Osteocyte (in vitro differentiated cells): ENCODE measurements at places on chromosomes 16 and 17. TPM values are rescaled to one million over a fixed set of nuclear protein-coding genes. Genes with fewer than 3 reads are reported as not detected.

DNA sequence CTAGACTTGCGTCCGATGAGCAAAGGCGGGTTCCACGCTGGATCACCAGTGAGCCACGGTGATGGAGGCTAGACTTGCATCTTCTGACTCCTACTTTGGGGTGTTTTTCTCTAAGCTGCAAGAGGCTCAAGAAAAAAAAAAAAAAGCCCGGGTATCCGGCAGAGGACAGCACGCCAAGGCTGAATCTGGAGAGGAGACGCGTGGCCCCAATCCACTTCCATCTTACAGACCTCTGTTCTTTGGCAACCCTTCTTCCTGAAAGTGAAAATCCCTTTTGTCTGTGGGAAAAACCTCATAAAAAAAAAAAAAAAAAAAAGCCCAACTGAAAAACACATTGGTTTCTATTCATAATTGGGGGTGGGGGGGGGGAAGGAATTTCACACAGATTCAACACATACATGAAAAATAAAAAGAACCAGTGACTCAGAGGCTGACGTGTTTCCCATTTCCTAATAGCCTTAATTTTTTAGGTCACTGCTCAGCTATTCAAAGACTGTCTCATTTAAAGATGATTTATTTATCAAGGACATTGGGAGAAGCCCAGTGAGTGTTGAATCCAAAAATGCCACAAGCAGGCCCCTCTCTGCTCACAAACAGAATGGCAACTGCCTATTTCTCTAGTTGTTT is 258.3 kb downstream of the FOXL1 start:
- H3K27ac ChIP-seq: peak overlapping the region; percentile 53
- H3K4me3 ChIP-seq: no peak overlapping the region
- DNase-seq: no peak
- peaks cover 29% of the 10 kb centered on the region for H3K4me1 ChIP-seq
- no peaks in the 10 kb centered on the region for H3K27me3 ChIP-seq

GRCh38 chr17:19755821-19756510 is 7.9 kb upstream of the ALDH3A1 start:
- H3K36me3 ChIP-seq: no peaks in the 10 kb centered on the region
- no peak overlapping the region for H3K4me3 ChIP-seq
- no peaks in the 10 kb centered on the region for H3K27me3 ChIP-seq
- peaks cover 25% of the 10 kb centered on the region for H3K4me1 ChIP-seq
- no peak for DNase-seq

GRCh38 chr16:88846088-88846487 is 10.7 kb downstream of the GALNS start:
- no peaks in the 10 kb centered on the region for H3K27me3 ChIP-seq
- no peak overlapping the region for H3K27ac ChIP-seq
- H3K4me3 ChIP-seq: no peak overlapping the region
- no peaks in the 10 kb centered on the region for H3K4me1 ChIP-seq

DNA sequence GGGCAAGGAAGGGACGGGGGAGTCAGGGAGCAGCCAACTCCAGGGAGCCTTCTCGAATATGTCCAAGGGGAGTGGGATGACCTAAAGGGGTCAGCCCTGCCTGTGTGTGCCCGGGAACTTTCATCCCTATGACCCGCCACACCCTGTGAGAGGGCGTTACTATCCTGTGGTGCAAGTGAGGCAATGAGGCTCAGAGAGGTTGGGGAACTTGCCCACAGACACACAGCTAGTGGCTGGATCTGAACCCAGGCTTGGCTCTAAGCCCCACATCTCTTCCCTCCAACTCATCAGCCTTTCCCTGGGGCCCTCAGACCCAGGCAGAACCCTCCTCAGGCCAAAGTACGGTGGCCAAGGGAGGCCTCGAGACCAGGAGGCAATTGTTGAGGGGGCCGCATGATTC is 23.2 kb downstream of the JUP start:
- no peaks in the 10 kb centered on the region for H3K4me1 ChIP-seq
- DNase-seq: no peak
- H3K27me3 ChIP-seq: no peaks in the 10 kb centered on the region
- no peak overlapping the region for H3K27ac ChIP-seq
- no peak overlapping the region for H3K4me3 ChIP-seq
- peaks cover 54% of the 10 kb centered on the region for H3K36me3 ChIP-seq

- peaks cover 46% of the 10 kb centered on the region for H3K4me1 ChIP-seq
- H3K36me3 ChIP-seq: peaks cover 8% of the 10 kb centered on the region
- no peak overlapping the region for H3K4me3 ChIP-seq
- no peak overlapping the region for H3K27ac ChIP-seq
- no peaks in the 10 kb centered on the region for H3K27me3 ChIP-seq
These were observed 26.0 kb downstream of the DCUN1D3 start for GRCh38 chr16:20874088-20874581.

- H3K36me3 ChIP-seq: no peaks in the 10 kb centered on the region
- no peak overlapping the region for H3K4me3 ChIP-seq
- no peak for DNase-seq
- no peaks in the 10 kb centered on the region for H3K4me1 ChIP-seq
- H3K27ac ChIP-seq: no peak overlapping the region
- peaks cover 18% of the 10 kb centered on the region for H3K27me3 ChIP-seq
These were observed 11.6 kb upstream of the SEPHS2 start for GRCh38 chr16:30457256-30457655.

The SLC35G6 gene
- total RNA-seq: not detected in 2 replicates

- H3K27ac ChIP-seq: no peak overlapping the region
- H3K36me3 ChIP-seq: no peaks in the 10 kb centered on the region
- H3K4me1 ChIP-seq: no peaks in the 10 kb centered on the region
- DNase-seq: no peak
- no peaks in the 10 kb centered on the region for H3K27me3 ChIP-seq
- no peak overlapping the region for H3K4me3 ChIP-seq
These were observed 234.5 kb upstream of the MYOCD start for GRCh38 chr17:12431188-12431587.

- no peak for DNase-seq
- H3K4me1 ChIP-seq: peaks cover 11% of the 10 kb centered on the region
- no peaks in the 10 kb centered on the region for H3K36me3 ChIP-seq
- H3K27me3 ChIP-seq: peaks cover 9% of the 10 kb centered on the region
- H3K27ac ChIP-seq: no peak overlapping the region
- H3K4me3 ChIP-seq: no peak overlapping the region
These were observed 13.5 kb downstream of the CRYM start for GRCh38 chr16:21264571-21265036.

GRCh38 chr16:86576591-86577313 is 1.6 kb upstream of the FOXL1 start:
- H3K4me1 ChIP-seq: peaks cover 92% of the 10 kb centered on the region
- peak overlapping the region; percentile 100 for H3K27ac ChIP-seq

- H3K27ac ChIP-seq: no peak overlapping the region
- H3K36me3 ChIP-seq: no peaks in the 10 kb centered on the region
- DNase-seq: no peak
These were observed 107.3 kb downstream of the CMIP start for GRCh38 chr16:81551821-81552304.

DNA sequence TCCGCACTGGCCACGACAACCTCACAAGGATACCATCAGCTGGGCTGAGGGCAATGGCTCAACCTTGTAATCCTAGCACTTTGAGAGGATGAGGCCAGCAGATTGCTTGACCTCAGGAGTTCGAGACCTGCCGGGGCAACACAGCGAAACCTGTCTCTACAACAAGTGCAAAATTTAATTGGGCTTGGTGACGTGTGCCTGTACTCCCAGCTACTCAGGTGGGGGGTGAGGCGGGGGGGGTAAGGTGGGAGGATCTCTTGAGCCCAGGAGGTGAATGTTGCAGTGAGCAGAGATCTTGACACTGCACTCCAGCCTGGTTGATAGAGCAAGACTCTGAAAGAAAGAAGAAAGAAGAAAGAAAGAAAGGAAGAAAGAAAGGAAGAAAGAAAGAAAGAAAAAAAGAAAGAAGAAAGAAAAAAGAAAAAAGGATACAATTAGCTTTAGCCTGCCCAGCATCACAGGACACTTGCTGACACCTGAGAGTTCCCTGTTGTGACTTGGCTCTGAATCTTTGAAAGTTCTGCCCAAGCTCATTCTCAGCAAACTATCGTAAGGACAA is 5.2 kb upstream of the MT1E start:
- H3K4me1 ChIP-seq: peaks cover 18% of the 10 kb centered on the region
- no peak overlapping the region for H3K27ac ChIP-seq
- H3K4me3 ChIP-seq: no peak overlapping the region
- DNase-seq: no peak
- H3K36me3 ChIP-seq: no peaks in the 10 kb centered on the region

DNA sequence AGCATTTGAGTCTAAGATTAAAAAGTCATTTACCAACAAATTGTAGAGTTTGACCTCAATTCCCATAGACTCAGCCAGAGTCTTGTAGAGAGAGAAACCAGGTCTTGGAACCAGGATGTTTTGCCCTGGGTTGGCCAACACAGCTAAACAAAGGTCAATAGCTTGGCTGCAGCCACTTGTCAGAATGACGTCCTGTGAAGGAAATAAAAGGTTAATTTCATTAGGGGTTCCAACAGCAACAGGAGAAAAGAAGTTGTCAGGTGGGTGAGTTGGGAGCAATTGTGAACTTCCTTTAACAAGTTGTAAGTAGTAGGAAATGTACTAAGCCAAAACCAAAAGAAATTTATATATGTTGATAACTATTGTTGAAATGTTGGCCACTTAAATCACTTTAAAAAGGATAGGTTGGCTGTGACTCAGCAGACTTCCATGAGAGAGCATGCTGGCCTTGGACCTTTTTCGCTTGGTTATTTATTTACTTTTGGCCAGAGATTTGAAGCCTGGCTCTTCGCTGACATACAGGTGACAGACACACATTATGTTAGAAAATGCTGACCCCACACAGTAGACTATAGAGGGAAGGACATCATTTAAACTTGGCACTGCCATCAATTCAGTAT is 4.3 kb downstream of the TAT start:
- peaks cover 59% of the 10 kb centered on the region for H3K27me3 ChIP-seq
- no peak overlapping the region for H3K27ac ChIP-seq

The TOB1 gene
- 34.2 and 40.1 TPM in 2 replicates for total RNA-seq

DNA sequence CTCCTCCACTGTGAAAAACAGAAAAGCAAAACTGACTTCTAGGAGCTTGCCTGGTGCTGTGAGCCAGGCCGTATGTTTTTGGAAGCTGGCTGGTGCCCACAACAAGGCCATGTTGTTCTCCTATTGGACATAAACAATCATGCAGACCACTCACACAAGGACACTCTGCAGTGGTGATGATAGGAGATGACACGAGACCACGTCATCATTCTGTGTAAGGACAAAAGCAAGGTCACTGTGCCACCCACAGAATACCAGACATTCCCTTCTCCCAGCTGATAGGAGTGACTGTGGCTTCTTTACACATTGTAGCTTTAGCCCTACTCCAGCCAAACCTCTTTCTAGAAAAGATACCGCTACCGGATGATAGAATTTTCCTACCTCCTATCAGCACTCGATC is 47.7 kb upstream of the LCMT1 start:
- no peaks in the 10 kb centered on the region for H3K36me3 ChIP-seq
- no peak overlapping the region for H3K27ac ChIP-seq
- no peak for DNase-seq
- no peaks in the 10 kb centered on the region for H3K27me3 ChIP-seq
- peaks cover 12% of the 10 kb centered on the region for H3K4me1 ChIP-seq

The TSPOAP1 gene
- 0.05 TPM in 1 of 2 replicates, not detected in the other for total RNA-seq

The TRPV3 gene
- total RNA-seq: 0.08 and 0.50 TPM in 2 replicates

The CHST5 gene
- 0.27 TPM in 1 of 2 replicates, not detected in the other for total RNA-seq

The CD300E gene
- not detected in 2 replicates for total RNA-seq

GRCh38 chr16:84918006-84918909 is 93.1 kb downstream of the ZDHHC7 start:
- no peak for DNase-seq
- H3K4me1 ChIP-seq: peaks cover 21% of the 10 kb centered on the region
- H3K27me3 ChIP-seq: peaks cover 45% of the 10 kb centered on the region
- H3K4me3 ChIP-seq: no peak overlapping the region
- H3K27ac ChIP-seq: no peak overlapping the region

GRCh38 chr17:61694095-61694494 is 103.1 kb upstream of the NACA2 start:
- no peak overlapping the region for H3K4me3 ChIP-seq
- no peak for DNase-seq
- H3K27me3 ChIP-seq: no peaks in the 10 kb centered on the region
- peaks cover 20% of the 10 kb centered on the region for H3K36me3 ChIP-seq
- no peak overlapping the region for H3K27ac ChIP-seq

DNA sequence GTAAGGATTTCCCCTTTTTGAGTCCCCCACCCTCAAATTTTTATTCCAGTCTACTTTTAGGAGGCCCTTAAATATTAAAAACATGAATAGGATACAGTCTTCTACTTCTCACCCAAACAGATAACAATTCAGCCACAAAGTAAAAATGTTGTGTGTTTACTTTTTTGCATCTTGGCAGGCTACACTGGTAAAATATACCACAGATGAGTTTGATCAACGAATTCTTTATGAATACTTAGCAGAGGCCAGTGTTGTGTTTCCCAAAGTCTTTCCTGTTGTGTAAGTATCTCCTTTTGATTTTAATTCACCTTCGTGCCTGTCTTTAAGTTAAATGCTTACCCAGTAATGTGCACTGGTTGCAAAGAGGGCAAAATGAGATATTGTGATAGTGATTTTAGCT is 34.4 kb upstream of the RAB11FIP4 start:
- no peak overlapping the region for H3K27ac ChIP-seq
- H3K27me3 ChIP-seq: no peaks in the 10 kb centered on the region
- no peak overlapping the region for H3K4me3 ChIP-seq
- H3K36me3 ChIP-seq: peaks cover 56% of the 10 kb centered on the region

GRCh38 chr17:57284984-57285646 is 28.8 kb downstream of the MSI2 start:
- DNase-seq: no peak
- H3K27ac ChIP-seq: peak overlapping the region; percentile 52
- no peaks in the 10 kb centered on the region for H3K27me3 ChIP-seq
- peaks cover 8% of the 10 kb centered on the region for H3K36me3 ChIP-seq
- peaks cover 46% of the 10 kb centered on the region for H3K4me1 ChIP-seq

DNA sequence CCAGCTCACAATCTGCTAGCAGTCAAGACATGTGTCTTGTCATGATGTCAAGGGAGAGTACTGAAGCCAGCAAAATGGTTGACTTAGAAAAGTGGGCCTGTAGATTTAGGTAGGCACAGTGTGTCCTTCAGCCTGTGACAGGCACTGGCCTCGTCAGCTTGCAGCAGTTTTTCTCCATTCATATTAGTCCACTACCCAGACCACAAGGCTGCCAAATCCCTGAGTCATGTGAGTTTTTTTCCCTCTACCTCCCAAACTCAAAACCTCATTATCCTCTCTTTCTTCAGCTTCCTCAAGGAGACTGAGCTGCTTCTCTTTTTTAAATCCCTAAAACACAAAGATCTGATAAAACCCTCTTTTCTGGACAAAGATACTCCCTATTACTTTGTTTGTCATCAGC is 102.6 kb upstream of the HS3ST3A1 start:
- H3K4me3 ChIP-seq: no peak overlapping the region
- no peak overlapping the region for H3K27ac ChIP-seq
- H3K27me3 ChIP-seq: peaks cover 30% of the 10 kb centered on the region
- no peak for DNase-seq

DNA sequence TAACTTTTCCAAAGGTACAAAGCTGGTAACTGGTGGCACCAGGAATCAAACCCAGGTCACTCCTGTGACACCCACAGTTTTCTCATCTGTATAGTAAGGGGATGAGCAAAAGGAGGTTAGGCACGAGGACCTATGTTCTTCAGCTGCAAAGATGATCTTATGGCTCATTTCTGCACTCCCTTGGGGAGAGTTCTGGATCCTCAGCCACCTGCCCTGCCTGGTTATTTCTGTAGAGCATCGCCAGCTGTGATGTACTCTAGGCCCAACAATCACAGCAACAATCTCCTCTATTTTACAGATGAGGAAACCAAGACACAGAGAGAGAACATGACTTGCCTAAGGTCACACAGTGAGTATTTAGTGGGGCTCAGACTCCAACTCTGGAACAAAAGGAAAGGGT is 5.4 kb upstream of the CPNE2 start:
- no peak overlapping the region for H3K4me3 ChIP-seq
- H3K4me1 ChIP-seq: peaks cover 15% of the 10 kb centered on the region
- no peaks in the 10 kb centered on the region for H3K27me3 ChIP-seq
- H3K27ac ChIP-seq: no peak overlapping the region

The KRT34 gene
- total RNA-seq: not detected in 2 replicates

The AANAT gene
- total RNA-seq: not detected in 2 replicates
